GM06990 (cell line): ENCODE measurements at places on chromosomes 5 and 9.

DNA sequence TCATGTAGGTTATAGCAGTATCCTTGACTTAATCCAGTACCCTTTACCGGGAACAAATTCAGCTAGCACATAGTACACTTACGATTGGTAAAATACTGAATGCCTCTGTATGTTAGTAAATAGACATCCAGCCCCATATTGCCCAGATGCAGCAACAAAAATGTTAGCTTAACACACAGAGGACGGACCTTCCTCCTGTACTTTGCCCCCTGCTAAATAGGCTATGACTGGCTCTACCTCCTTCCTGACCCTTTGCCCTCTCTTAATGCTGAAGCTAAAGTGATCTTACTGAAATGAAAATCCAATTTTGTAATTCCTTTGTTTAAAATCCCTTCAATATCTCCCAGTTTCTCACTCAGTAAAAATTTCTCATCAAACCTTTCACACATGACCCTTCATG is 183.1 kb downstream of the PARP8 start:
- DNase-seq = no peak

- no peak for DNase-seq
Observed at GRCh38 chr9:76302947-76303550, 91.2 kb downstream of the RFK start.

DNA sequence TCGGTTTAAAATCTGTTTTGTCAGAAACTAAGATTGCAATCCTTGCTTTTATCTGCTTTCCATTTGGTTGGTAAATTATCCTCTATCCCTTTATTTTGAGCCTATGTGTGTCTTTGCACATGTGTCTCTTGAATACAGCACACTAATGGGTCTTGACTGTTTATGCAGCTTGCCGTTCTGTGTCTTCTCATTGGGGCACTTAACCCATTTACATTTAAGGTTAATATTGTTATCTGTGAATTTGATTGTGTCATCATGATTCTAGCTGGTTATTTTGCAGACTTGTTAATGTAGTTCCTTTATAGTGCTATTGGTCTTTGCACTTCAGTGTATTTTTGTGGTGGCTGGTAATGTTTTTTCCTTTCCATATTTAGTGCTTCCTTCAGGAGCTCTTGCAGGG is 36.3 kb upstream of the SMIM15 start:
- DNase-seq = no peak

DNA sequence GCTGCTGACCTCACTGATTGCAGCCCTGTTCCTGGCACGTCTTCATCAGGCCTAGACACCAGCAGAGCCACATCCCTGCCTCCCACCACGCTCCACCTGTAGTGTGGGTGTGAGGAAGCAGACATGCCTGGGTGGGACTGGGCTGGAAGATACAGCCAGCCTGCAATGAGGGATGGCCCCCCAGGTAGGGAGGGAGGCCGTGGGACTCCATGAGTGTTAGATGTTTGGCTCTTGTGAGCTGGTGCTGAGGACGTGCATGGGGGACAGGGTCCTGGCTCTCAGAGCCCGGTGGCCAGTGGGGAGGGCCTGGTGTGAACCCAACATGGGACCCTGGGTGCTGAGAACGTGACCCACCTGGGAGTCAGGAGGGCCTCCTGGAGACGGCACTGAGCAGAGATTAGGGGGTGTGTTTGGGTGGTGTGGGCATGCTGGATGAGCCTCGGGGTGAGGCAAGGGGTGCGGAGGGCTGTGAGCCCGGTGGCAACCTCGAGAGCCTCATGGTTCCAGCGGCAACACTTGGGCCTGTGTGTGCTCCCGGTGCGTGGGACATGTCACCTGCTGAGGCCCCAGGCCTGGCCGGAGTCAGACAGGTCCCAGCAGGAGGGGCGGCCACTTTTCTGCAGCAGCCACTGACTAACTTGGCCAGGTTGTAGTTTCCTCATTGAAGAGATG is 87.6 kb downstream of the PHF2 start:
- no peak for DNase-seq

DNA sequence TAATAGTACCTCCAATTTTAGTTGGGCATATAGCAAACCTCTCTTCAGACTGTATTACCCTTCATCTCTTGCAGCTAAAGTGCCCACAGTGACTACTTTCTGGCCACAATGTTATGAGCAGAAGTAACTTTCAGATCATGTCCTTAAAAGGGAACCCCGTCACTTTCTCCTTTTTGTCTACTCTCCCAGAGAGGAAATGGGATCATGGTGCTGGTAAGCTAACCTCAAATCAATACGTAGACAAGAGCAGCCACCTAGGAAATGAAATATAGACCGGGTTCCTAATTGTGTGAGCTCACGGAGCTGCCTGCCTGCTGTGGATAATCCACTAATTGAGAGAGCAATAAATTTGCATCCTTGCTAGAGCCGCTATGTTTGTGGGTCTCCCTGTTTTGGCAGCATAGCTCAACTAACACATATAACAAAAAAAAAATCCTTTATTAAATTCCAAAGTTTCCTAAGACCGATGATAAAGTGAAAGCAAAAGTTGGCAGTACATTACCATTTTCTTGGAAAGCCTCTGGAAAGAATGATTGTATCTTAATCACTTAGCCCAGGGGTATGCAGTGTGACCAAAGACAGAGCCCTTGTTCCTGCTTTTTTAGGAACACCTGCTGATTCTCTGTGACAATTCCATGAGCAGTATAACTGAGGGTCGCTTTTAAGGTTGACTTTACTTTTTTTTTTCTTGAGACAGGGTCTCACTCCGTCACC is 5.6 kb upstream of the IL7R start:
- DNase-seq = no peak

- DNase-seq = no peak
Observed at GRCh38 chr9:36169708-36170107, 520 bp downstream of the CCIN start.

DNA sequence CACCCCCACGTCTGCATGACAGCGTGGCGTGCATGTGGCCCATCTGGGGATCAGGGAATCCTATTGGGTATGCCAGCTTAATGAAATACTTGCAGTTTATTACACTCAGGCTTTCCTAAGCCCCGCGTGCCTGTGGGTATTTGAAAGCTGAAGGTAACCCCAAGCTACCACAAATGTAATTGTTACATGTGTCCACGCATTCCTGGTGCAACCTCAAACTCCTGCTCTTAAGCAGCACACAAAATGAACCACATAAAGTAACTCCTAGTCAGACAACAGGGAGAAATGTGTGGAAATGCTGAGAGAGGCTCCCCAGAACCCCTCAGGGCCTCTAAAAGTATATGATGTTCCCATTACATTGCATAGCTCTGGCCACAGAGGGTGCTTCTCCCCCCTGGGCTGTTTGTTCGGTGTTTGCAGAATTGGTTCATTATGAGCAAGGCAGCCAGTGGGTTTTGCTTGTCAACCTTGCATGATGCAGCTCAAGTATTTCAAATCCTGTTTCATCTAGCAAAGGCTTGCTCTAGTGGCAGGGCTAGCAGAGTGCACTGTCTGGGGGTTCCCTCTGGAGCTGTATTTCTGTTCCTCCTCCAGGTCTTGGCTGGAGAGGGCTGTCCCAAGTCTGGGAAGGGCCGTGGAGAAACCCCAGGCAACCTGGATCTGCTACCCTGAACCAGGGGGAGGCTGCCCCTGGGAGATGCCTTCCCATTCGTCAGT is 1.8 kb upstream of the DCANP1 start:
- no peak for DNase-seq

- DNase-seq = no peak
Observed at GRCh38 chr9:114606068-114606467, 5.0 kb upstream of the TMEM268 start.

DNA sequence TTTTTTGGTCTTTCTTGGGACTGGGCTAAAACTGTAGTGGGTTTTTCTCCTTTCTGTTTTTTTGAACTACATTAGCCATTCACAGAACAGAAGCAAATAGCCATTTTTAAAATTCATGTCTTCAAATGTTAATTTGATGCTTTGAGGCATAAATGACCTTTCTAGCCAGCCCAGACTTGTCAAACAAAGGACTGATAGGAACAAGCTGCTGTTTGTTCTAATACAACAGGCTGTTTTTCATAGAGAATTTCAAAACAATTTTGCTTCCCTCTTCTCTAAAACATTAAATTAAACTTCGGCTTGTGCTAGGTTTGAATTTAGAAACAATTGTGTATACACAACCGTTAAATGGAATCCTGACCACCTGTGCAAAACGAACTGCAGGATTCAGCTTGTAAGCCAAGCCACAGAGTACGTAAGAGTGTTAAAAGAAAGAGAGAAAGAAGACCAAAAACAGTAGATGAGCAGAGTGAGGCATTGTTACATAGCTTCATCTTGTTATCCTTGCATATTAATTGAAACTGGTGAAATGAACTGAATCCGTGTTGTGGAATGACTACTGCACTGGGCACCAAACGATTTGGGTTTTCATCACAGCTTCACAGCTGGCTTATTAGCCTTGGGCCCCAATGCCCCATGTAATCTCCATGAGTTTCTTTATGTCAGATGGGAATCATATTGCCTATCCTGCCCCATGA is 100.0 kb downstream of the ZSWIM6 start:
- DNase-seq = no peak

- no peak for DNase-seq
Observed at GRCh38 chr9:77843076-77843870, 188.3 kb downstream of the GNAQ start.

DNA sequence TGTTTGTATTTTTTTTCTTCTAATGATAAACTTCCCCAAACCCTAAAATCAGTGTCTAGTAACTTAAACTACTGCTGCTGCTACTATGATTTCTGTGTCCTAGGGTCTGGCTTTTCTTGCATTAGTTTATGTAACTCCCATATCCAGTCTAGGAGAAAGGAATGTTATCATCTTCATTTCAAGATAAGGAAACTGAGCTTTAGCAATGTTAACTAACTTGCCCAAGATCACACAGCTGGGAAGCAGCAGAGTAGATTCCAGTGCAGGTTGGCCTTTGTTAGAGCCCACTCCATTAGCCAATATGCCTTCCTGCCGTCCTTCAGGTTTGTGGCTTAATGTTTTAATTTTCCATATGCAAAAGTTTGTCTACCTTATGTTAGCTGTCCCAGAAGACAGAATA is 10.4 kb downstream of the TMEM171 start:
- no peak for DNase-seq

DNA sequence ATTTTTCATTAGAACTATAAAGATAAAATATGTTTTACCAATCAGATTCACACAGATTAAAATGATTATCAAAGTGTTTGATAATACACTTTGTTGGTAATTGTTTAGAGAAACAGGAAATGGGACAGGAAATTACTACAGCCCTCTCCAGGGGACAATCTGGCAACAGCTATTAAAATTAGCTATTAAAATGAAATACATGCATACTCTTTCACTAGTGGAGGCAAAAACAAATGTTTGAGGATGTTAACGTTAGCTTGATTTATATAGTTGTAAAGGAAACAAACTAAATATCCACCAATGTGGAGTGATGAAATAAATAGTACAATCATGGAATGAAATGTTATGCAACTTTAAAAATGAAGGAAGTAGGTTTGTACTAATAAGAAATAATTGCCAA is 53.7 kb downstream of the TARS1 start:
- no peak for DNase-seq

- no peak for DNase-seq
Observed at GRCh38 chr5:7628820-7629219, 222.1 kb downstream of the CFAP90 start.

GRCh38 chr9:75146229-75146628 is 57.9 kb downstream of the OSTF1 start:
- no peak for DNase-seq

GRCh38 chr5:57751710-57752109 is 269.1 kb upstream of the ACTBL2 start:
- DNase-seq = no peak

DNA sequence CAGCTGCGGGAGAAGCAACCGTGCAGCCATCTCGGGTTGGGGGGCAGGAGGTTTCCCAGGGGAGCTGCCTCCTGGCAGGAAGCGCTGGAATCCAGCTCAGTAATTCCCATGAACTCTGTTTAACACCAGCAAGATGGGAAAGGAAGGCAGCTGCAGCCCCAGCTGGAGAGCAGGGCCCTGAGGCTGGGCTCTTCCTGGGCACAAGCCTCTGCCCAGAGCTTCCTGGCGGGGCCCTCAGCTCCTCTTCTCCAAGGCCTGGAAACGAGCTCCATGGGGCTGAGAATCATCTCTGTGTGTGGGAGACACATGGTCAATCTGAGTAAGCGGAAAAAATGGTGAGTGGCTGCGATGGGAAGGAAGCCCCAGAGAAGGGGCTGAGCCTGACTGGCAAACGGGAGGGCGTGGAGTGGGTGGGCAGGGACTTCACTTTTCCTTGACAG is 6.3 kb downstream of the MRPL36 start:
- DNase-seq = no peak

DNA sequence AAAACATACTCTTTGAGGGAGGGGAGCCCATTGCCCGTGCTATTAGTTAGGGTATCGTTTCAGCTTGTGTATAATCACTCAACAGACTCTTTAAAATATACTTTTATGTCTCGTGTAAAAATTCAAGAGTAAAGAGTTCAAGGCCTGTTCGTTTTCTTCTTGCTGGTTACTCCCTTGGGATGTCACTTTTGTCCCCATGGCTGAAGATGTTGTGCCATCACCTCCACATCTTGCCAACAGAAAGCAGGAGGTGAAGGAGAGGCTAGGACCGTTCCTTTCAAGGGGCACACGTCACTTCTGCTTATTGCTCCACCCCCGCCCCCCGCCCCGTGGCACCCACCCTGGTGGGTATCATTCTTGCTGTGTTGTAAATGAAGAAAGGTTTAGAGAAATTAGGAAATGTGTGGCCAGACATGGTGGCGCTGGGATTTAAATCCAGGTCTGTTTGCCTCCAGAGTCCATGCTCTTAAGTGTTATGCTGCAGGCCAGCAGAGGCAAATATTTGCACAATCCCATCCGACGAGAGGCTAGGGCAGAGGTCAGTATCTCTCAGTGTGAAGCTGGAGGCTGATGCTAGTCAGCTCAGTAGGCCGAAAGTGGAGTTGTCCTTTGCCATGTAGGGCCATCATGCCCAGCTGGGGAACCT is 3.0 kb downstream of the MLANA start:
- DNase-seq = no peak

DNA sequence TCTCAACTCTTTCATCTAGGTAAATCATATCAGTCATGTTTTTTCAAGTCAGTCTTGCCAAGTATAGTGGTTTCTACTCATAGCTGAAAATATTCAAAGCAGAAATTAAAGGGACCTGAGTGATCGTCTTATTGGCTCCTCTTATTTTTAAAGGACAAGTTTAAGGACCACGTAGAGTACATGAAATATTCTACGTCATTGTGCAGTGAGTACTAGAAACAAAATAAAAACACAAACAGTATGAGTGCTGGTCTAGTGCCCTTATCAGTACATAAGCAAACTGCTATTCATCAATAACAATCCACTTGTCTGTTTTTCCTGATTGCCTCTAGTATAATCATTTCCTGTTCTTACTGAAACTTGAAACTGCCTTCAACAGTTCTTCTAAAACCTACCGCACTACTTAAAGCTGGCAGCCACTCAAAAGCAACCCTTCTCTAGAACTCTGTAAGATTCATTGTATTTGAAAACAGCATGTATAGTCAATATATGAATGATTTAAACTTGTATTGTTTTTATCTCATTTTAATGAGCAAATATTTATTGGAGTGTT is 853.7 kb downstream of the TAF11L14 start:
- no peak for DNase-seq

- DNase-seq = no peak
Observed at GRCh38 chr9:86838519-86839497, 108.5 kb downstream of the GAS1 start.

- DNase-seq = no peak
Observed at GRCh38 chr5:171221916-171222315, 87.1 kb upstream of the TLX3 start.
